ENCODE measurements at places on chromosomes 3 and 15. TPM values are rescaled to one million over a fixed set of nuclear protein-coding genes. Genes with fewer than 3 reads are reported as not detected.

Gene GOLGA6D
- total RNA-seq, result not detected

Gene GJD2
- not detected for total RNA-seq

Gene CD96
- 168 TPM for total RNA-seq

GRCh38 chr15:95843241-95843910, 487.1 kb upstream of the NR2F2 start:
- no peak for DNase-seq

GRCh38 chr3:121515313-121515712, 30.5 kb downstream of the POLQ start:
- no peak for DNase-seq

All from natural killer cell treated with Interleukin-12 subunit alpha and Interleukin-12 subunit beta and Interleukin-15 and Interleukin-18, amount 100 ng/mL, for 72 hours (primary cell).